ENCODE measurements at places on chromosomes 2 and 18.

- DNase-seq: no peak
- H3K36me3 ChIP-seq: no peaks in the 10 kb centered on the region
- H3K4me3 ChIP-seq: no peak overlapping the region
- no peaks in the 10 kb centered on the region for H3K27me3 ChIP-seq
- no peaks in the 10 kb centered on the region for H3K4me1 ChIP-seq
- H3K27ac ChIP-seq: no peak overlapping the region
Measured at GRCh38 chr2:31694444-31694843, 113.7 kb upstream of the SRD5A2 start.

GRCh38 chr18:26325771-26326170, 99.5 kb downstream of the TAF4B start:
- DNase-seq: no peak
- H3K4me3 ChIP-seq: no peak overlapping the region
- H3K36me3 ChIP-seq: no peaks in the 10 kb centered on the region
- H3K27me3 ChIP-seq: no peaks in the 10 kb centered on the region
- H3K27ac ChIP-seq: no peak overlapping the region
- H3K4me1 ChIP-seq: no peaks in the 10 kb centered on the region

DNA sequence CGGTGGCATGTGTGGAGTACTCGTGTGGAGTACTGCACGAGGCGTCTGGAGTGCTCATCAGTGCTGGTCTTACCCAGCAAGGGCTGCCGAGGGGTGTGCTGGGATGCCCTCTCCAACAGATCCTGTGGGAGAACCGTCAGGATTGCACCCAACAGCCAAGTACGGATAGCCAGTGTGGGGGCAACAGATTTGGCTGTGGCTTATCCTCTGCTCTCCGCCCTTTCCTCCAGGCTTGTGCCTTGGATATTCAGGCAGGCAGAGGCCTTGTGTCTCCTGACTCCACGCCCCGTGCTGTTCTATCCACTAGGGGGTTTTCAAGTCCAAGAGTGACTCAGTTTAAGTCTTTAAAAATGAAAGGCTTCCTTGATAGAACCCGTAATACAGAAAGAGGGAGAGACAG, 321.0 kb upstream of the HS6ST1 start:
- H3K4me3 ChIP-seq: no peak overlapping the region
- no peak for DNase-seq
- H3K27ac ChIP-seq: no peak overlapping the region
- no peaks in the 10 kb centered on the region for H3K4me1 ChIP-seq
- no peaks in the 10 kb centered on the region for H3K36me3 ChIP-seq

GRCh38 chr2:119688616-119689015, 9.6 kb downstream of the TMEM177 start:
- H3K27ac ChIP-seq: no peak overlapping the region
- H3K4me1 ChIP-seq: no peaks in the 10 kb centered on the region
- DNase-seq: no peak
- H3K36me3 ChIP-seq: peaks cover 14% of the 10 kb centered on the region
- H3K4me3 ChIP-seq: no peak overlapping the region
- no peaks in the 10 kb centered on the region for H3K27me3 ChIP-seq

- H3K36me3 ChIP-seq: no peaks in the 10 kb centered on the region
- H3K4me1 ChIP-seq: peaks cover 50% of the 10 kb centered on the region
- no peak for DNase-seq
- H3K27ac ChIP-seq: no peak overlapping the region
- H3K27me3 ChIP-seq: no peaks in the 10 kb centered on the region
Measured at GRCh38 chr2:239257511-239257937, 143.3 kb downstream of the HDAC4 start.

GRCh38 chr2:68730828-68731227, 3.8 kb upstream of the ARHGAP25 start:
- H3K4me3 ChIP-seq: no peak overlapping the region
- no peaks in the 10 kb centered on the region for H3K36me3 ChIP-seq
- H3K27me3 ChIP-seq: no peaks in the 10 kb centered on the region
- no peak for DNase-seq
- H3K27ac ChIP-seq: no peak overlapping the region
- H3K4me1 ChIP-seq: peaks cover 11% of the 10 kb centered on the region

- H3K4me1 ChIP-seq: no peaks in the 10 kb centered on the region
- H3K27me3 ChIP-seq: no peaks in the 10 kb centered on the region
- no peaks in the 10 kb centered on the region for H3K36me3 ChIP-seq
- DNase-seq: no peak
- H3K27ac ChIP-seq: no peak overlapping the region
Measured at GRCh38 chr2:239723486-239724193, 301.5 kb downstream of the NDUFA10 start.

GRCh38 chr2:125679903-125680302, 976.1 kb upstream of the GYPC start:
- no peaks in the 10 kb centered on the region for H3K27me3 ChIP-seq
- no peak for DNase-seq
- H3K36me3 ChIP-seq: no peaks in the 10 kb centered on the region

GRCh38 chr2:23772684-23773083, 154.2 kb downstream of the ATAD2B start:
- H3K4me1 ChIP-seq: no peaks in the 10 kb centered on the region
- peaks cover 46% of the 10 kb centered on the region for H3K36me3 ChIP-seq
- no peaks in the 10 kb centered on the region for H3K27me3 ChIP-seq
- H3K27ac ChIP-seq: no peak overlapping the region

- H3K4me1 ChIP-seq: no peaks in the 10 kb centered on the region
- H3K27ac ChIP-seq: no peak overlapping the region
- no peak for DNase-seq
- H3K4me3 ChIP-seq: no peak overlapping the region
- H3K36me3 ChIP-seq: no peaks in the 10 kb centered on the region
Measured at GRCh38 chr2:12227941-12228608, 481.6 kb downstream of the LPIN1 start.

DNA sequence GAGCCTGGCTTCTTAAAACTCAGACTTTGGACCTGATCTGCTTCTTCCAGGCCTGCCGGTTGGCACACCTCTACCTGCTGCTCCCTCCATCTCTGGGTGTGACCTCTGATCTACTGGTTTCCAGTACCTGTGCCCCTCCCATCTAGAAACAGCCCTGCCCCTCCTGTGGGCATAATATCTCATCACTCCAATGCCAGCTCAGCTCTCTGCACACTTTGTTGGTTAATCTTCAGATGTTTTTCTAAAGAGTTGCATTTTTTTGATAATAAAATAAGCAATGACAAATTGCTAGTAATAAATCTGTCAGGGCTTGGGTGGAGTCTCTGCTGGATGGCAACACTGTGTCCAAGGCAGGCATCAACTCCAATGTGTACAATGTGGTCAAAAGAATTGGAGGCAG, 89.6 kb upstream of the PPP1CB start:
- no peaks in the 10 kb centered on the region for H3K36me3 ChIP-seq
- no peak for DNase-seq
- H3K4me1 ChIP-seq: peaks cover 38% of the 10 kb centered on the region
- H3K27ac ChIP-seq: peak overlapping the region; percentile 75
- H3K4me3 ChIP-seq: no peak overlapping the region

GRCh38 chr2:38097258-38097987, 21.5 kb upstream of the CYP1B1 start:
- no peaks in the 10 kb centered on the region for H3K36me3 ChIP-seq
- peak overlapping the region; percentile 74 for H3K27ac ChIP-seq
- H3K4me1 ChIP-seq: peaks cover 46% of the 10 kb centered on the region

- DNase-seq: no peak
- H3K4me3 ChIP-seq: no peak overlapping the region
- no peaks in the 10 kb centered on the region for H3K27me3 ChIP-seq
- H3K36me3 ChIP-seq: no peaks in the 10 kb centered on the region
- H3K4me1 ChIP-seq: peaks cover 9% of the 10 kb centered on the region
Measured at GRCh38 chr2:11585071-11585470, 51.2 kb downstream of the GREB1 start.

DNA sequence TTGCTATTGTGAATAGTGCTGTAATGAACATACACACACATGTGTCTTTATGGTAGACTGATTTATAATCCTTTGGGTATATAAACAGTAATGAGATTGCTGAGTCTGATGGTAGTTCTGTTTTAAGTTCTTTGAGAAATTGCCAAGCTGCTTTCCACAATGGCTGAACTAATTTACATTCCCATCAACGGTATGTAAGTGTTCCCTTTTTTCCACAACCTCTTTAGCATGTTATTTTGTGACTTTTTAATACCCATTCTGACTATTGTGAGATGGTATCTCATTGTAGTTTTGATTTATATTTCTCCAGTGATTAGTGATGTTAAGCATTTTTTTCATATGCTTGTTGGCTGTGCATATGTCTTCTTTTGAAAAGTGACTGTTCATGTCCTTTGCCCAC, 86.7 kb downstream of the TTC27 start:
- H3K27ac ChIP-seq: no peak overlapping the region
- no peaks in the 10 kb centered on the region for H3K27me3 ChIP-seq
- no peak overlapping the region for H3K4me3 ChIP-seq

- H3K4me1 ChIP-seq: no peaks in the 10 kb centered on the region
- no peaks in the 10 kb centered on the region for H3K36me3 ChIP-seq
- no peaks in the 10 kb centered on the region for H3K27me3 ChIP-seq
- H3K27ac ChIP-seq: no peak overlapping the region
Measured at GRCh38 chr2:147204102-147204501, 640.7 kb upstream of the ACVR2A start.

GRCh38 chr2:57888463-57888862, 158.1 kb upstream of the VRK2 start:
- no peak overlapping the region for H3K4me3 ChIP-seq
- DNase-seq: no peak
- no peaks in the 10 kb centered on the region for H3K36me3 ChIP-seq

GRCh38 chr2:232543928-232544631, 4.6 kb downstream of the CHRNG start:
- H3K27me3 ChIP-seq: no peaks in the 10 kb centered on the region
- no peak overlapping the region for H3K4me3 ChIP-seq
- no peak overlapping the region for H3K27ac ChIP-seq
- DNase-seq: peak; percentile 30

DNA sequence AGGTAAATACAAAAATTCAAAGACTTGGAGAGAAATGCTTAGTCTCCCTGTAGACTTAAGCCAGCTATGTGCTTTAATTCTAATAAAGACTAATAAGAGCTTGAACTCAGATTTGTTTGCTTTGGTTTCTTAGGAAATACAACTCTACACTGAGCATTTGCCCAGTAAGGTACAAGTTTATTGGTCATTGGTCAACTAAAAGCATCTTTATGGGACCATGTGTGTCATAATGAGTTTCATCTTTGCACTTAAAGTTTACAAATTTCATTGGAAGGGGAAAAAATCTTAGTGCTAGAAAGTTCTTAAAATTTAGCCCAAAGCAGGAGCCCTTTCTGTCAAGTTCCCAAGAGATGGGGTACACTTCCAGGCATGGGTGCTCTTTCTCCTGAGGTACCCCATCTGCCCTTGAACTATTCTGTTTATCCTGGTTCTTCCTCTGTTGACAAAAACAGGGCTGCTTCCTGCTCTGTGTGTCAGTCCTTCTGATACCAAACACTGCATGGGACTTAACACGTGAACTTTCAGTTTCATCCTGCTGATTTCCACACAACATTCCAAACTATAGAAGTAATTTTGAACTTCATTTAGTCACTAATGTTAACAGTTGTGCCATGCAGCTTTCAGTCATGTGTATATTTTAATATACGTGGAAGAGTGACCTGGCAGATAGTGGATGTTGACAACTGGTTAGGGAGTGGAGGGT, 200.2 kb downstream of the TPGS2 start:
- no peaks in the 10 kb centered on the region for H3K4me1 ChIP-seq
- no peak overlapping the region for H3K27ac ChIP-seq
- H3K27me3 ChIP-seq: no peaks in the 10 kb centered on the region
- H3K36me3 ChIP-seq: no peaks in the 10 kb centered on the region
- DNase-seq: no peak
- H3K4me3 ChIP-seq: no peak overlapping the region

DNA sequence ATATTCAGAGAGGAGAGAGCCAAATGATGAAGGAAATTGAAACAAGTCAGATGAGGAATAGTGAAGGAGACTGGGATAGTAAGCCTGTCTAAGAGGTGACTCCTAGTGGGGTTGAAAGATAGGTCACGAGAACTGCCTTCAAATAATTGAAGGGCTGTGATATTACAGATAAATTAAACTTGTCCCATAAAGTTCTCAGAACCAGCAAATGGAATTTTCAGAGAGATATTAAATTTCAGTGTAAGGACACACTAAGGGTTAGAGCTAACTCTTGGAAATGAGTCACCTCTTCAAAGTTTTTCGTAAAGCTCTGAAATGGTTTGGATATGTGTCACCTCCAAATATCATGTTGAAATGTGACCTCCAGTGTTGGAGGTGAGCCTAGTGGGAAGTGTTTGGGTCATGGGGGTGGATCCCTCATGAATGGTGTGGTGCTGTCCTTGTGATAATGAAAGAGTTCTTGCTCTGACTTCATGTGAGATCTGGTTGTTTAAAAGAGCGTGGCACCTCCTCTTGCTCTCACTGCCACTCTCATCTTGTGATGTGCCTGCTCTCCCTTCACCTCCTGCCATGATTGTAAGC, 87.3 kb downstream of the BABAM2 start:
- no peak overlapping the region for H3K4me3 ChIP-seq
- no peak for DNase-seq
- no peak overlapping the region for H3K27ac ChIP-seq
- H3K36me3 ChIP-seq: no peaks in the 10 kb centered on the region
- H3K4me1 ChIP-seq: no peaks in the 10 kb centered on the region
- no peaks in the 10 kb centered on the region for H3K27me3 ChIP-seq

DNA sequence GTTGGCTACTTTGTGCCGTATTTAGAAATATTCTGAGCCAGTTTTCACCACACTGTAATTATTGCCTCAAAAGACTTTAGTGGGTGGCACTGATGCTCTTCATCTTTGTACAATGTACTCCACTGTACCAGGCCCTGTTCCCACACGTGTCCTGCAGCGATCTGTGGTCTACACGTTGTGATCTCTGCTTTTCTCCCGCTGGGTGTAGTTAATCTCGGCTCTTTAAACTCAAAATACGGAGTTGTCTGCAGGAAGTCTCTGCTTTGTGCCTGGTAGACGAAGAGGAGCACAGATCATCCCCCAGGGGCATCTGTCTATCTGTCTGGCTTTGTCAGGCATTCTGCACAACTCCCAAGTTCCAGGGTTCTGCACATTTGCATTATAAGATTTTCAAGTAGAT, 12.1 kb upstream of the GREB1 start:
- DNase-seq: no peak
- no peaks in the 10 kb centered on the region for H3K27me3 ChIP-seq
- H3K4me3 ChIP-seq: no peak overlapping the region
- H3K27ac ChIP-seq: no peak overlapping the region

- no peaks in the 10 kb centered on the region for H3K36me3 ChIP-seq
- H3K27me3 ChIP-seq: no peaks in the 10 kb centered on the region
- no peaks in the 10 kb centered on the region for H3K4me1 ChIP-seq
- no peak overlapping the region for H3K27ac ChIP-seq
- no peak overlapping the region for H3K4me3 ChIP-seq
Measured at GRCh38 chr2:12951657-12951973, 234.9 kb downstream of the TRIB2 start.

DNA sequence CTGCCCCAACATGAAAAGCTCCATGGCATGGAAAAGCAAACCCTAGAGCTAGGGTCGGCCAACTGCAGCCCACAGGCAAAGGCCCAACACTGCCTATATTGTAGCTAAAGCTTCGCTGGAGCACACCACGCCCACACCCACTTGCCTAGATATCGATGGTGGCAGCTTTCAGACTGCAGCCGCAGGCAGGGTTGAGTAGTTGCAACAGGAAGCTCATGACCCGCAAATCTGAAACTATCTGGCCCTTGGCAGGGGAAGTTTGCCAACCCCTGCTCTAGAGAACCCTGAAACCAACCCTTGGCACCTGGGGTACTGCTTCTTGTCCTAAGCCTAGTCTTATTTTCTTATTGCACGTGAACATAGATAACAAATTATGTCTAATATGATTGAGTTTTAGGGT, 250.0 kb downstream of the SOX11 start:
- no peak for DNase-seq
- H3K4me1 ChIP-seq: peaks cover 12% of the 10 kb centered on the region
- no peaks in the 10 kb centered on the region for H3K36me3 ChIP-seq
- H3K27me3 ChIP-seq: no peaks in the 10 kb centered on the region
- no peak overlapping the region for H3K4me3 ChIP-seq

Measured in lower lobe of right lung (tissue), 2 donors.